ENCODE measurements at places on chromosomes 2 and 18.

- DNase-seq: no peak
Observed at GRCh38 chr2:29059624-29060023, 14.7 kb downstream of the PCARE start.

- DNase-seq: no peak
Observed at GRCh38 chr2:41475959-41476358, 571.9 kb upstream of the PKDCC start.

DNA sequence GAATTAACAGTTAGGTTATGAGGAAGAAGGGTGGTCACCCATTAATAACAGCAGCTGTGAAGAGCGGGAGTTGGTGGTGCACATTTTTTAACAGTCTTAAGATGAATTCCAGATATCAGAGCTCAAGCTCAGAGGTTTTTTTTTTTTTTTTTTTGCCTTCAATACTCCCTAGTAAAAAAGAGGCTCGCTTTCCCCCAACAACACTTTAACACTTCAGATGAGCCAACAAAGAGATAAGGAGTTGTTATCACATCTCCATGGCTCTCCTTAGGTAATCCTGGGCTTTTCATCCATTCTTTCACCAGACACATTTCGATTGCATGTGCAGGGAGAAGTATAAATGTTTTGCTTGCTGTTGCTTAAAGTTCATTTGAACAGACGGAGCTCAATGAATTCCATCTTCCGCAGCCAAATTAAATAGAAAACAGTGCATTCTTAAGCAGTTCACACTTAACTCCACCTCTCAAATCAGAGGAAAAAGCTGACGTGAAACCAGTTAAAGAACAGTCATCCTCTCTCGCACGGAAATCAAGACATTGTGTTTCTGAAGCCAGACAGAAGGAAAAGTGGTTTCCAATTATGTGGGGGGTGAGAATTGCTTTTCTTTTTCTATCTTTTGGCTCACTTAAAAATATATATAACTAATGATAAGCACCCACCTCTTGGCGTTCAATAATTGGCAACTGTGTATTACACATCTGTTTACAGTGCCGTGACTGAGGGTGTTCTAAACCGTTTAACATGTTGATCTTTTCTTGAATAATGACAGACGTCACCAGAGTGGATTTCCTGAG is 118.2 kb downstream of the ZNF521 start:
- no peak for DNase-seq

DNA sequence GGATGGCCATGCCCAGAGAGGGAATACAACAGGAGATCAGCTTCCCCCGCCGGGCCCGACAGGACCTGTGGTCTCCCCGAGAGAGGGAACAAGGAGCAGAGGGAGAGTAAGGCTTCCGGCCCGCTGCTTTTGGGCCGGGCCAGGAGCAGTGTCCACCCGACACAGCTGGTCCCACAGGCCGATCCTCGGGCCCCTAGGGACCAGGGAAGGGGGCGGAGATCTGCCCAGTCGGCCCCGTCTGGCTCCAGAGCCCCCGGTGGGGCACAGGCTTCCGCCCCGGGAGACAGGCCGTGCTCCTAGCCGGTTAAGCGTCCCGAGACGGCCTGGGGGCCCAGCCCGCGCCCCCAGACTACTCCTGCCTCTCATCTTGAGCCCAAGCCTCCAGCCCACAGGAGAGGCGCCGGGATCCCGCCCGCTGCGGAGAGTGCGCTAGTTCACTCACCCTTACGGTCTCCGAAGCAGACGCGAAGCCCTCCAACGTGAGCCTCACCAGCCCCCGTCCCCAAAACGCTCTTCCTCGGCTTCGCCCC is at the start of gene MCFD2:
MCFD2 (minus strand) TSS at position 526 of the 530 bp plus-strand sequence. CDS start 6,635 bp downstream, outside the sequence.
- no peak for DNase-seq

DNA sequence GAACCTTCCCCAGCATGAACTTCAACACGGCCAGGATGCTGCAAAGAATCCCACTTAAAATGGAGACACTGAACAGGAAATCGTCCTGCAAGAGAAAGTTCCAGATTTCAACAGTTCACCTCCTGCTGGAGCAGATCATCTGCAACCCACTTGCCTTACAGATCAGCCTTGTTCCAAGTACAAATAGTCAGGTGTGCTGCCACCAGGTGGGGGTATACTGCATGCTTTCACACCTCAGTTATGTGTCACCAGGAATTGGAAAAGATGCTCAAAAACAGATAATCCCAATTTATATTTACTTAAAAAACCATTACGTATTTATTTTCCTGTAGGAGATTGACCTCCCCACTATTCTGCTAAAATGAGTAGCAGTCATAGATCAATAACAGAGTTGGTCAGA is 212.3 kb downstream of the MGAT5 start:
- DNase-seq: peak; percentile 74

- no peak for DNase-seq
Observed at GRCh38 chr2:127305990-127306585, 12.1 kb upstream of the ERCC3 start.

DNA sequence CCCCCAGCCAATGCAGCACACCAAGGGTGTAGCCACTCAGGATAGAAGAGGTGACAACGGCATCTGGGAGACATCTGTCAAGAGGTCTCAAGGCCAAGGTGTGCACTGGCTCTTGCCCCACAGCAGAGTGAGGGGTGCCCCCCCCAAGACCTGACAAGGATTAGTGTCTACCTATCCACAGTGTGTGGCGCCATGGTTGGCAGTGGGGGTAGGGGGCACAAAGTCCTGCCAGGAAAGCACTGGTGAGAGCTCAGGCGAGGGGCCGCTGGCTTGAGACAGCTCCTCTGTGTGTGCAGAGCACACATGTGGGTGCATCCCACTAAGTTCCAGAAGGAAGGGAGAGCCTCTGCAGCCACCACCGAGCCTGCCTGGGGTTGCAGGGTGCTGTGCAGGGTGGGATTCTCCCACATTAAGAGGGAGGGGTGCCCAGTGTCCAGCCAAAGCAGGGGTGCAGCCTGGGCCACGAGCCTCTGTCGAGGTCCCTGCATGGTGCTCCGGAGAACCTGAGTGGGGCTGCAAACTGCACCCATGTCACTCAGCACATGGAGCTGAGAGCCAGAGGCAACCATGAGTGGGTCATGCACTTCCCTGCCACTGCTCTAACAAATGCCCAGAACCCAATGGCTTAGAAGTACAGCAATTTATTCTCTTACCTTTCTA is 311.2 kb upstream of the HDAC4 start:
- peak; percentile 4 for DNase-seq

DNA sequence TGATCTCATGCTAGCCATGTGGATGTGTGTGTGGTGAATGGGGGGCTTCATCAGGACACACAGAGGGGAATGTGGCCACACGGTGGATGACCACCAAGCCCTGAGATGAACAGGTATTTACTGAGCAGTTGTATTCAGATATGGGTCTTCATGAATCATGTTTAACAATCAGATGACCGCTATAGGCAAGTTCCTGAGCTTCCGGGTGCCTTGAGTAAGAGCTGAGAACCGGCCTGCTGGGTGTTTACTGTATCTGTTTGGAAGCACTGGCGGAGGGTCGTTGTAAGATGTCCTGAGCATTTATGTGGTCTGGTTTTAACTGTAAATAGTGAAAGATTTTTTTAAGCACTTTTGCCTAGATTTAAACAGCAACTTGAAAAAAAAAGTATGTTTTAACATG is 43.9 kb downstream of the BOLA3 start:
- DNase-seq: no peak

DNA sequence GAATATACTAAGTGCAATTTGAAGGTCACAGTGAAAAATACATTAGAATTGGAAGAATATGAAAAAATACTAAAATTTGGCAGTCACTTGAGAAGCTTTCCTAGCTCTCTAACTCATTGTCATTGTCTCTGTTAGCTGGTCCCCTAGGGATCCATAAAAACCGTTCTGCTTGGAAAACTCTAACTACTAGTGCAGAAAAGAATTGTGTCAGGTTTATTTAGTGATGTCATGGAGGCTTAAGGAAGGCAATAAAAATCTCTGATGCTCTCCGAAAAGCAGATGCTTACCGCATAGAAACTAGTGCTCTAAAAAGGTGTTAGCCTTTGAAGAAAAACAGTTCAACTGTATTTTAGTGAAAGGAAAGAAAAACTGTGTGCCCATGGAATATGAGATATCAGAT is 150.1 kb upstream of the DLGAP1 start:
- DNase-seq: no peak

DNA sequence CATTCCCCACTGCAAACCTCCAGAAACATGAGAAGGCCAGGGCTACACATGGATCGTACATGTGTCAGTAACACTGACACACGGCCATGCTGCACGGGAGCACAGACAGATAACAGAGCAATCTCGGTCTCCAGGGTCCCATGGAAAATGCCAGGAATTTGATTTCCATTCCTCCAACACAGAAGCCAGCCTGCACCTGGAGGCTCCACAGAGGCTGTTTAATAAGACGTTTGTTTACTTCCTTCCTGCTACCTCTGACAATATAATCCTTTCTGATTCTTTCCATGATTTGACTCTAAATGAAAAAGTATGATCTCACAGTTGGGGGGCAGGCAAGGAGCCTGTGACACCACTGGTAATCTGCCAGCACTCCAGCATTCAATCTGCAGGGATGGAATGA is 210.9 kb upstream of the DDX18 start:
- DNase-seq: no peak

DNA sequence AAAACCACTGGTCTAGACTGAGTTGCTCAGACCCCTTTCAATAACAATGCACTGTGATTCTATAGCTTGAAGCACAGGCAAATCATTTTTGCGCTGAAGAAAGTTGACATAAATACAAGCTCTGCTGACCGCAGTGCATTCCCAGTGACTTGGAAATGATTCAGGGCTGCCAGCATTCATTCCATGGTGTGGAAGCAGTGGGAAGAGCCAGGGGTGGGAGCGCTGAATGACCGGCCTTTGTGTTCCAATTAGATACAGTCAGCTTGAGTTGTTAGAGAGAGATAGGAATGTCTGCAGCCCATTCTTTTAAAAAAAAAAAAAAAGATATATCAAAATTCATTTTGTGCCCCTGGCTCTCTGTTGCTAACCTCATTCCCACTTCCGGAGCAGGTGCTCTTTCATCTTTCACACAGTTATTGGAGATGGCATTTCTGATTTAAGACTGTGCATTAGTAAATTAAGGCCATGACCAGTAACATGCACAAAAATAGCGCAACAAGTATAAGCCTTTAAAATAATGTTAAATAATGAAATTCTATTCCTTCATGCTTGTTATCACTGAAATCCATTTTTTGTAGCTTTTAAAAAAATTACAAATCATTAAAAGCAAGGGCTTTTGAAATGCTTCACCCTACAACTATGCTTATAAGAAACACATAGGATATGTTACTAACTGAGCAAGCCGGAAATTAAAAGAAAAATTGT is 59.4 kb upstream of the CTLA4 start:
- DNase-seq: no peak

GRCh38 chr2:100196786-100197494 is 54.5 kb upstream of the AFF3 start:
- DNase-seq: no peak

DNA sequence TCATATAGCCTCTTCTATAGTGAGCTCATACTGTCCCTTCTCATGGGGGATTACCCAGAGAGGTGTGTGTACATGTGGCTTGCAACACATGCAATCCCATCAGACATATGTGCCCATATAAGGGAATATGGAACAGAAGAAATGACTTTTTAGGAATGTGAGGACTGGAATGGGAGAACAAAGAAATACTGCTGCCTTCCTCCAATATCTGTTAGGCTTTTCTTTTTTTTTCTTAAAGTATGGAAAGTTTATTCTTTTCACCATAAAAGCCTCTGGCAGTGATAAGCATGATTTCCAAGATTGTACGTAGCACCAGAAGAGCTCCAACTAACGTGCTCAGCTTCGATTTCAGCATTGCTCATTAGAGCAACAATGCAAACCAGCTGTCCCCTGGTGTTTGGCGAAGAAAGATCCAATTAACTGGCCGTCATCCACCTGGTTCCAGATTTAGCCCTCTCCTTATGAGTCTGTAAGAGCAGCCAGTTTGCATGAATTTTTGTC is 113.6 kb downstream of the ADCYAP1 start:
- no peak for DNase-seq

GRCh38 chr2:130846686-130847375 is 10.1 kb downstream of the ARHGEF4 start:
- DNase-seq: no peak

DNA sequence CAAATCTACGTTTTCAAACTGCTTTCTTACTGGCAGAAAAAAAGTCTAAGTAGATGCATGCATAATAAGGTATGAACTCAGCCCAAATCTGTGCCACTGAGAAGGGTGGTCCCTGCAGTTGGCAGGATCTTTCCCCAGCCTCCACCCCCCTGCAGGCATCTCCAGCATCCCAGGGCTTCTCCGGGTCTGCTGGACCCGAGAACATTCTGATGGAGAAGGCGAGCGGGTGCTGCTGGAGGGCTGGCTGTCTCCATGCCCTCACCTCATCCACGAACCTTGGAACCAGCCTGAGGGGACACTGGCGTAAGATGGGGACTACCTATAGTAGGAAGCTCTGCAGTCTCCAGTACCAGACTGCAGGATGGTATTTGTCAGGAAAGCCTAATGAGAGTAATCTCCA is 198.9 kb downstream of the HDAC4 start:
- DNase-seq: no peak

- peak; percentile 67 for DNase-seq
Observed at GRCh38 chr2:88054782-88055370, 707 bp downstream of the KRCC1 start.

DNA sequence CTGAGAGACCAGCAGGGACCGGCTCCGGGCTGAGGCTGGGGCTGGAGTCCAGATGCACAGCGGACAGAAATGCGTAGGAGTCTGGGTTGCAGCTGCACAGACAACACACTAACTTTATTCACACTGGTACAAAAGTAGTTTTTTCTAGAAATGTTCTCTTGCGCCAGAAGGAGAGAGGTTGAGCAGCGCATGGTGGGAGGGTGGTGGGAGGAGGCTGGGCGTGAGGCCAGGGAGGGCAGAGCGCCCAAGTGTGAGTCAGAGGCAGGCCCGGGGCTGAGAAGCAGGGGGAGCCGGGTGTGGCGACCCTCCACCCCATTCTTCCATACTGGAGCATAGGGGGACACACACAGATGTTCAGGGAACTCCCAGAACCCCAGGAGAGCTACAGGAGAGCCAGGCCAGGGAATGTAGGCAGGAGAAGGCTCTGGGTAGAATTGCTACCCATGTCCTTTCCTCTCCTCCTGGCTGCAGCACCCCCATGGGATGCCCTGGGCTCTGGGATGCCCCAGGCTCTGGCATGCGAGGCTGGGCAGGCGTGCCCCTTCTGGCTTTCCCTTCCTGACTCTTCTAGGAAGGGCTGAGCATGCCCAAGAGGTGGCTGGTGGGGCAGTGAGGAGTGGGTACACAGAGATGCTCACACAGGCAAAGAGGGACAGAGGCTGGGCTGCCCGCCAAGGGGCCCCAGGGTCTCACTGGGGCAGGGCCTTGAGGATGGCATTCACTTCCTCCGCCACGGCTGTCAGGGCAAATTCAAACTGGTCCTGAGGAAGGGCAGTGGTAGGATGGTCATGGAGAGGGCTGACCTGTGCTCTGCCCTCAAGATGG is 10.6 kb downstream of the DNAJB2 start:
- no peak for DNase-seq

- no peak for DNase-seq
Observed at GRCh38 chr2:170339750-170340692, 162.1 kb downstream of the MYO3B start.

DNA sequence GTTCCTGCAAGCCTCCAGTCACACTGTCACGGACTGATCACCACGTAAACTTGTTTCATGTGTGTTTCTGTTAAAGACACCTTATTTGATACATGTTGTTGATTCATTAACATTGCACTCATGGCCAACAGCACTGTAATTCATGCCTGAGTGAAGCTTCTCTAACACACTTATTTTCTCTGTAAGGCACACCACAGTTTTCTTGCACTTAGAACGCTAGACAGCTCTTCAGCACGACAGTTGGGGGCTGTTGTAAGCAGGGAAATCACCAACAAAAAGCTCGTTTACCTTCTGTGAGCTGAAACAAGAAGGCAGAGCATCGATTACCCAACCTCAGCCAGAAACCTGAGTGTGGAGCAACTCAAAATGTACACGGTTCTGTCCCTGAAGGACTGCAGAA is 28.1 kb downstream of the TNFRSF11A start:
- DNase-seq: no peak

All from H7 (cell line).